ENCODE measurements at places on chromosomes 1 and 21.

DNA sequence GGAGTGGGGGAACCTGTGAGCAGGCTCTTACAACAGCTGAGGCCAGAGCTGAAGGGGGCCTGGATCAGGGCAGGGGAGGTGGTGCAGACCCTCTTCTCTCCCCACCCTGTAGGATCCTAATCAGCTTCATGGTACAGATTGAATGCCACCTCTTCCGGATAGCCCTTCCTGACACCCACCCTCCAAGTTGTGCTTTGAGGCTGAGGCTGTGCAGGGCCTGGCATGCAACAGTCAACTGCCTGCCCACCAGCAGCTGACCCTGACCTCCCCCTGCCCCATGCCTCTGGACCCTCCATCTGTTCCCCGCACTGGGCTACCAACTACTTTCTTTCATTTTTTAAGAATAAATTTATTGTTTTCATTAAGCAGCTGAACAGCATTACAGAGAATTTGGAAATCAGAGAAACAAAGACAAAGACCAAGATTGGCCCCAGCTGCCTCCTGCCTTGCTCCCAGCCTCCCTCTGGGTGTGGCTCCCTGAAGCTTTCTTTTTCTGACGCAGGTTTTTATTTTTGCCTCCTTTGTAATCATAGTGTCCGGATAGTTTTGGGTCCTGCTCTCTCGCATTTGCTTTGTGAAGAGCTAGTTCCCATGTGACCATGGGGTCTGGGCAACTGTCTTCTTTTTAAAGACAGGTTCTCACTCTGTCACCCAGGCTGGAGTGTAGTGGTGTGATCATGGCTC is 12.8 kb downstream of the ZNF362 start:
- no peak for DNase-seq

GRCh38 chr1:218207194-218207593 is 77.9 kb upstream of the RRP15 start:
- DNase-seq, result no peak

GRCh38 chr1:64599242-64599641 is 129.3 kb downstream of the CACHD1 start:
- DNase-seq, result no peak

DNA sequence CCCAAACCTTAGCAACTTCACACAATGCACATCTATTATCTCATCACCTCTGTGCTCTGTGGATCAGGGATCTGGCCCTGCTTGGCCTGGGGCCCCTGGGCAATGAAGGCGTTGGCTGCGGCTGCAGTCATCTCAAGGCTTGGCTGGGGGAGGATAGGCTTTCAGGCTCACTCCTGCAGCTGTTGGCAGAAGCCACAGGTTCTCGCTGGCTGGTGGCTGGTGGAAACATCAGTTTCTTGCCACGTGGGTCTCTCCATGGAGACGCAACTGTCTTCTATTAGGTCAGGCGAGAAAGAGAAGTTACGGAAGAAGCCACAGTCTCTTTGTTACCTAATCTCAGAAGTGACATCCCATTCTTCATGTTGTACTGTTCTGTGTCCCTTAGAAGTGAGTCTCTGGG is 3.6 kb upstream of the NPPA start:
- DNase-seq, result no peak

DNA sequence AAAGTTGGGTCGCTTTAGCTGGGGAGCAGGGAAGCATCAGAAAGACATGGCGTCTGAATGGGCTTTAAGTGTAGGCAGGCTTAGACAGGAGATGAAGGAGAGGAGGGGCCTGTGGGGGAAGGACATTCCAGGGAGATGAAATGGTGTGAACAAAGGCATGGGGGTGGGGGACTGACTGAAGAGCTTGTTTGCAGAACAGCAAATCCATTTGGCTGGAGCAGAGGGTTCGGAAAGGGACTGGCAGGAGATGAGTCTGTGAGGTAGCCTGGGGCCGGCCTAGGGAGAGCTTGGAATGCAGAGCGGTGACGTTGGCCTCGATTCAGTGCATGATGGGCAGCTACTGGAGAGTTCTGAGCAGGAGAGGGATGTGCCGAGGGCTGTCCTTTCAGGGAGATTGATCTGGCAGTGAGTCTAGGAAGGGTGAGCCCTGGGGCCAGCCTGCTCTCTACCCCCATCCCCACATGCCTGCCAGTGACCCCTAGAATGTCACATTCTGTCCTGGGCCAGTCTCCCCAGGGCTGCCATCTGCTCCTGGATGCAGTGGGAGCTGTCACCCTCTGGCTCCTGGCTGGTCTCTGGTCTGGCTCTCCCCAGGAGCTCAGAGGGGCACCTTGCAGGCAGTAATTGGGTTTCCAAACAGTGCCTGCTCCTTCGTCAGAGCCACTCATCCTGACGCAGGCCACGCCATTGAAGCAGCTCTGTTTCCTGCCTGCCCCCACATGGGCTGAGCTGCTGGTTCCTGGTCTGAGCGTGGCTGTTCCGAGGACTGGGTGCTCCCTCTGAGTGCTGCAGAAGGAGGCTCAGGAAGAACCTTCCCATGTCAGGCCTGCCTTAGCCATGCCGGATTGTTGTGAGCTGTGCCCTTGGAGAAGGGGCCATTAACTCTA is 22.3 kb upstream of the TMEM222 start:
- no peak for DNase-seq

DNA sequence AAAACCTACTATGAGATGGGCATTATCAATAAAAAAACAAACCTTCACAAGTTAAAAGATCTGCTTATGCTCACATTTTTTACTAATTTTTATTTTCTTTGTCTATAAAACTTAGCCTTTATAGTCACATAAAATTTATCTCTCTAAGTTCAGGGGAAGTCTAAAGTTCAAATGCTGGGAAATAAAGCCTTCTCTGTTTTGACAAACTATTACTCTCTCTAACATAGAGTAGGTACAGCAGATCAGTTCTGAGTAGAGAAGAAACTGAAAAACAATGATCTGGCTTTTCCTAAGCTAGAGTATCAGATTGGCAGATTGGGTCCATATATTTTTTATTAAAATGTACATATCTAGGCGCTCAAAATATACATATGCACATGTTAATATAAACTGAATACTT is 31.2 kb downstream of the C1orf141 start:
- no peak for DNase-seq

- no peak for DNase-seq
Measured at GRCh38 chr21:42733874-42734273, 80.5 kb downstream of the PDE9A start.

GRCh38 chr1:20199403-20199802 is 13.1 kb upstream of the PLA2G2C start:
- DNase-seq, result no peak

DNA sequence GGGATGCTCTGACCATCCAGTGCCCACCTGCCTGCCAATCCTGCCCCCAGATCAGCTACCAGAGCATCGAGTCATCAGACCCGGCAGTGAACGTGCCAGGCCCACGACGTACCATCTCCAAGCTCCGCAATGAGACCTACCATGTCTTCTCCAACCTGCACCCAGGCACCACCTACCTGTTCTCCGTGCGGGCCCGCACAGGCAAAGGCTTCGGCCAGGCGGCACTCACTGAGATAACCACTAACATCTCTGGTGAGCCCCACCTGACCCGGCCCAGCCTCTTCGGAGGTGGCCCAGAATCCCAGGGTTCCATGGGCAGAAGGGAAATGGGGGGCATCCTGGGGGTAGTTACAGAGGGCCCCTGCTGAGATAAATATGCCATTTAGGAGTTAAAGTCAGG is 43.1 kb downstream of the PTPRU start:
- DNase-seq, result no peak

GRCh38 chr21:36965720-36966065 is 776 bp downstream of the HLCS start:
- DNase-seq, result no peak

GRCh38 chr1:159008744-159009188 is 941 bp upstream of the IFI16 start:
- peak; percentile 48 for DNase-seq

GRCh38 chr1:212916481-212917133 is 33.7 kb upstream of the VASH2 start:
- no peak for DNase-seq

- no peak for DNase-seq
Measured at GRCh38 chr21:46665566-46665965, 30.1 kb downstream of the PRMT2 start.

DNA sequence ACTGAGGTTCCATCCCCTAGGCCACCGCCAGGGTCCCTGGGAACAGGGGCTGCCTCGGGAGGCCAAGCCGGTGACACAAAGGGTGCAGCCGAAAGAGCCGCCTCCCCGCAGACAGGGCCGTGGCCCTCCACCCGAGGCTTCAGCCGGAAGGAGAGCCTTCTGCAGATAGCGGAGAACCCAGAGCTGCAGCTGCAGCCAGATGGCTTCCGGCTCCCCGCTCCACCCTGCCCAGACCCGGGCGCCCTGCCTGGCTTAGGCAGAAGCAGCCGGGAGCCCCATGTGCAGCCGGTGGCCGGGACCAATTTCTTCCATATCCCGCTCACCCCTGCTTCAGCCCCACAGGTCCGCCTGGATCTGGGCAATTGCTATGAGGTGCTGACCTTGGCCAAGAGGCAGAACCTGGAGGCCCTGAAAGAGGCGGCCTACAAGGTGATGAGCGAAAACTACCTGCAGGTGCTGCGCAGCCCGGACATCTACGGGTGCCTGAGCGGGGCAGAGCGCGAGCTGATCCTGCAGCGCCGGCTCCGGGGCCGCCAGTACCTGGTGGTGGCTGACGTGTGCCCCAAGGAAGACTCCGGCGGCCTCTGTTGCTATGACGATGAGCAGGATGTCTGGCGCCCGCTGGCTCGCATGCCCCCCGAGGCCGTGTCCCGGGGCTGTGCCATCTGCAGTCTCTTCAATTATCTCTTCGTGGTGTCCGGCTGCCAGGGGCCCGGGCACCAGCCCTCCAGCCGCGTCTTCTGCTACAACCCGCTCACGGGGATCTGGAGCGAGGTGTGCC is 1.4 kb downstream of the KLHDC7A start:
- DNase-seq, result no peak

DNA sequence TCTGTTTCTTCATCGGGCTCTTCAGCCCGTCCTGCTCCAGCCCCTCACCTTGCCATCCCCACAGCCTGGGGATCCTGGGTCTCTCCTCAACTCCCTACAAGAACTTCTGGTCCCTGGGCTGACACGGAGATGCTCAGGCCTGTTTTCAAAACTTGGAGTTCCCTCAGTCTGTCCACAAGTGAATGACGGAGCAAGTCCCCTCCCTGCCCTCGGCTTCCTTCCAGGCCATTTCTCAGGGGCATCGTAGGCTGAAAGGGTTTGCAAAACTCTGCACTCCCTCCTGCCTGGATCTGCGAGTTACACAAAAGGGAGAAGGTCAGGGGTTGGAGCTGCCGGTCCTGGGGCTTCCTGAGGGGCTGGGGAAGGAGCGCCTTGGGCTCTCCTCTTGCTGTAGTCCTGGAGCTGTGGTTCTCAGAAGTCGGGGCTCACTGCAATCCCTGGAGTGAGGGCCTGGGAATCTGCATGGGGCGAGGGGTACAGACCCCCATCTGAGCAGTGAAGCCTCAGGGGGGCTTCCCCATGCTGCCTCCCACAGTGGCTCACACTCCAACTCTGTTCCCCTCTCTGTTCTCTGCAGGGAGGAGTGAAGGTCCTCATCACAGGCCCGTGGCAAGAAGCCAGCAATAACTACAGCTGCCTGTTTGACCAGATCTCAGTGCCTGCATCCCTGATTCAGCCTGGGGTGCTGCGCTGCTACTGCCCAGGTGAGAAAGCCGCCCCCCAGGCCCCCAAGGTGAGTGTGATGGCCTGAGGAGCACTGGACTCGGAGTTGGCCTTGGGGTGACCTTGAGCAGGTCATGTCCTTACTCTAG is 100.6 kb upstream of the VAMP3 start:
- DNase-seq, result no peak

DNA sequence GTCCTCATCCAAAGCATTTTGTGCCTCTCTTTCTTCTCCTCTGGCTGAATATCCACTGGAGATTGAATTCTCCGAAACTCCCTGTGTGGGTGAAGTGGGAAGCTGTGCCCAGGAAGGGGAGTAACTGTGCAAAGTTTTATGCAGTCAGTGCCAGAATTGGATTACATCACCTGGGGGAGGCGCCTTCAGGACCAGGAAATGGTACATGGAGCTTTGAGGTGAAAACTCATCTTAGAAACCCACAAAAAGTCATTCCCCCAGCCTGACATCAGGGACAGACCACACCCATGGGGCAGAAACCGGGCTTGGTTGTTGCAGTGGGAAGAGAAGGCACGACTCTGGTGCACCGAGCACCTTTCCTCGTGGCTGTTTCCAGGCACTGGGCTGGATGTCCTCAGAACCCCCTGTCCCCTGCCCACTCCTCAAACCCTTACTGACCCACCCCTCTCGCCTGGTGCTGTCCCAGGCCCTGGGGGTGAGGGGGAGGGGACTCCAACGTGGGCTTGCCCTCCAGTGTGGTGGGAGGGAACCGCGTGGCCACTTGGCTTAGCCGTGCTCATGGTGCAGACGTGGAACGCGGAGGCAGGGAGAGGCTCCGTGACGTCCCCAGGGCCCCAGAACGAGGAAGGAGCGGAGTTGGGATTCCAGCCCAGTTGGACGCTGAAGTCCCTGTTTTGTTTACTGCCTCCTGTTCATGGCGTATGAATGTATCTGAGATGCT is 15.7 kb downstream of the TFF3 start:
- DNase-seq, result no peak

DNA sequence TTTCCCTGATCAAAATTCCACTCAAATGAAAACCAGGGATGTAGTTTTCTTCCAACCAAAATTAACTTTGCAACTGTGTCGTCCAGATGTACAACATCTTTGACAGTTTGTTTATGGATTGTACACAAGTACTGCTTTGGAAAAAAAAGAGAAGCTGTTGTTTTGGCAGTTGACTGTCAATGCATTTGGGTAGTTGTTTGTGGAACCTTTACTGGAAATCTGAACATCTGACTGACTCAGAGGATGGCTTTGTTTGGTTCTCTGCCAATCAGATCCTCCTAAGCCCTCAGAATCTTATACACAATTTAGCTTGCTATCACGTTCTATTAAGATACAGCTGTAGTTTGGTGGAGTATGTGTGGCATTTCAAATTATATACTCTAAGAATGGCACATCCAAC is 195.0 kb downstream of the KCNK2 start:
- DNase-seq, result no peak

DNA sequence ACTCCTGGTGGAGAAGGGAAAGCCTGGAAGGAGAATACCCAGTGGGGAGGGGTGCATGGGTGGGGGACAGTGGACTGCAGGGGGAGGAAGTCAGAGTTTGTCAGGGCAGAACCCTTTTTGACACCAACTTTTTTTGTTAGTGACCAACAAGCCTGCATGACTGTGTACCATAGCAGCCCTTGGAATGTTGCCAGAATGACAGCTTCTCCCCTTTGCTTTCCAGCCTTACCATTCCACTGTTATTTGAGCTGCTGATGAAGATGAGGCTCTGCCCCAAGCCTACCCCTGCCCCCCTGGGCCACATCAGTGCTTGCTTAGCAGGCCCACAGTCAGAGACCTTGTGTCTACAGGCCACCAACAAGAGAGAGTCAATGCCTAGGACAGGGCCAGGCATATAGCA is 341.2 kb downstream of the HHAT start:
- no peak for DNase-seq

Measured in activated CD8-positive, alpha-beta memory T cell treated with anti-CD3 and anti-CD28 coated beads for 4 hours (primary cell).